ENCODE measurements at places on chromosomes 3 and 15.
A peak's percentile ranks its signal among the peaks of the same experiment; 100 is the strongest.

DNA sequence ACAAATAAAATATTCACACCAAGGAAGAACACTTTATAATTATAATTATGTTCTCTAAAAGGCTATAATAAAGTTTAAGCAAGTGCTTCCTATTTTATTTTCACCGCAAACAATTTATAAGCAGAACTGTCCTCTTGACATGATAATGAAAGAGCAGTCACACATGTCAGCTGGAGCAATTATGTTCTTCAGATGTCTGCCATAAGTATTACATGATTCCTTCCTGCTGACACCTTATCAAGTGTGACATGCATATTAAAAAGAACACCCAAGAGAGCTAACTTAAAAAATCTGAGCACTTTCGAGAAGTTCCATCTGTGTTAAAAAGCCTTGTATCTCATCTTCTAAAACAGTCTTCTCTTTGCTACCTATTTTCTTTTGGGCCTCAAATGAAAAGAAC, 249.5 kb downstream of the SQOR start:
- DNase-seq = no peak

DNA sequence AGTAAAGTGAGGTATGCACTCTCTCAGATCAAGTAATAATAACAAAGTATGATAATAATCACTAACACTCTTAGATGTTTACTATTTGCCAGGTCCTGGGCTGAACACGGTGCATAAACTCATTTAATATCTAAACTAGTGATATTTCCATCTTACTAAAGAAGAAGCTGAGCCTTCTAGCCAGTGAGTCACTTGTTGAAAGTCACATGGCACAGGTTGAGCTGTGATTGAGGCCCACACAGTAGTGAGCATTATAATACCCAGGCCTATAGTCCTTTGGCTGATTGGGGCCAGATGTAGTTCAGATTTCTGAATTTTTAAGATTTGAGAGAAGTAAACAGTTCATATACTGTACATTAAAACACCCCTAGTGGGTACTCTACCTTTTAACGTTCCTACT, 93.2 kb upstream of the CCDC80 start:
- DNase-seq = no peak

GRCh38 chr3:150443331-150443741, 35.2 kb downstream of the TSC22D2 start:
- no peak for DNase-seq

GRCh38 chr3:46429671-46430070, 22.6 kb downstream of the CCRL2 start:
- no peak for DNase-seq

GRCh38 chr3:192077795-192078497, 617.0 kb downstream of the PYDC2 start:
- DNase-seq = no peak

- no peak for DNase-seq
Observed at GRCh38 chr15:52113708-52114107, 1.1 kb upstream of the BCL2L10 start.

- no peak for DNase-seq
Observed at GRCh38 chr3:64295594-64295993, 70.3 kb upstream of the PRICKLE2 start.

- DNase-seq = no peak
Observed at GRCh38 chr3:142209655-142210054, 15.7 kb downstream of the GK5 start.

- DNase-seq = no peak
Observed at GRCh38 chr3:129336093-129336706, 57.5 kb downstream of the HMCES start.

DNA sequence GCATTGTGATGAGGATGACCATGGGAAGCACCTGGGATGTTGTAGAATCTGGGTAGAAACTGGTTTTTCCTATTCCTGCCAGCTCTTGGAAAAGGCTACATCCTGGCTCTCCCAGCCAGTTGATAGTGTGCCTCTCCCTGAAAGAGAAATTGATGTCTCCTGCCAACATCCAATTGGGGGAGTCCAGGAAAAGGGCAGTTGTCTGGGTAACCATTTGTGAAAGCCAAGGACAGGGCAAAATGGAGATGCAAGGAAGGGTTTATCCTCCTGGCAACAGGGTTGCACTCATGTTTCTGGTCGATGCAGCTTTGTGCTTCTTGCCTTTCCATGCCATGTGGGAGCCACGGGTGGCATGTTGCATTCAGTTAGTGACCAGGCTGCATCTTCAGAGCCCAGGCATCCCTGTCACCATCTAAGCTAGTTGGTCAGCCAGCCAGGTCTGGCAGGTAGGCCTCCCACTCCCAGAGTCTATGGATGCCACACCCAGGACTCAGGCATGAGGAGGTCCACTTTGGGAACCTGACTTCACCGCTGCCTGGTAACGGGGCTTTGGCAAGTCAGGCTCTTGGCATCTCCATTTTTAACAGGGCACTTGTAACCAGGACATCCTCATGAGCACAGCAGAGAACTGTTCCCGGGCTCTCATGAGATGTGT, 153.5 kb downstream of the DNAJB8 start:
- DNase-seq = no peak

GRCh38 chr3:122415104-122415744, 638 bp downstream of the WDR5B start:
- peak; percentile 39 for DNase-seq

GRCh38 chr15:27934782-27935181, 164.3 kb downstream of the OCA2 start:
- DNase-seq = no peak

GRCh38 chr15:31169558-31169957, 68.0 kb upstream of the TRPM1 start:
- DNase-seq = no peak

DNA sequence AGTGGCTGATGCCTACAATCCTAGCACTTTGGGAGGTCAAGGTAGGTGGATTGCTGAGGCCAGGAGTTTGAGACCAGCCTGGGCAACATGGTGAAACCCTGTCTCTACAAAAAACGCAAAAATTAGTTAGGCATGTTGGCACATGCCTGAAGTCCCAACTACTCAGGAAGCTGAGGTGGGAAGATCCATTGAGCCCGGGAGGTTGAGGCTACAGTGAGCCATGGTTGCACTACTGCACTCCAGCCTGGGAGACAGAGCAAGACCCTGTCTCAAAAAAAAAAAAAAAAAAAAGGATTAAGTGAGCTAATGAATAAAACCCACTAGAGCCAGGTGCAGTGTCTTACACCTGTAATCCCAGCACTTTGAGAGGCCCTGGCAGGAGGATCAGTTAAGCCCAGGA, 6.7 kb upstream of the SEC11A start:
- no peak for DNase-seq

DNA sequence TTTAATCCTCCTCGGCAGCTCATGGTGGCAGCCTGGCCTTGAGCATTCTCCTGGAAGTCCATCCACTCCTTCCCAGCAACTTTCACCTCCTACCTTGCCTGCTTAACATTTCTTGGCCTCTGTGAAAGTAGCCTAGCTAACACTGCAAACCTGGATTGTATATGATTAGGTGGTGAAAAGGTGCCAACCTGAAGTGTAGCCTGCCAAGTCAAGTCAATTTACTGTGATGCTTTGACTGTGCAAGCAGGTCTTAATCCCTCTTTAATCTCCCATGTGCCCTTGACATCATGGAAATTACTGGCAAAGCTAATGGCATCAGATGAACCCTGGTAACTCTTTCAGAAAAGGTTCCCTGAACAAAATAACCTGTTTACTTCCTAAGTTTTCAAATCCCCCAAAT, 169.7 kb upstream of the NR2F2 start:
- no peak for DNase-seq

- DNase-seq = no peak
Observed at GRCh38 chr15:80328496-80328895, 75.7 kb upstream of the ARNT2 start.
